ENCODE measurements at places on chromosomes 7 and 10.

DNA sequence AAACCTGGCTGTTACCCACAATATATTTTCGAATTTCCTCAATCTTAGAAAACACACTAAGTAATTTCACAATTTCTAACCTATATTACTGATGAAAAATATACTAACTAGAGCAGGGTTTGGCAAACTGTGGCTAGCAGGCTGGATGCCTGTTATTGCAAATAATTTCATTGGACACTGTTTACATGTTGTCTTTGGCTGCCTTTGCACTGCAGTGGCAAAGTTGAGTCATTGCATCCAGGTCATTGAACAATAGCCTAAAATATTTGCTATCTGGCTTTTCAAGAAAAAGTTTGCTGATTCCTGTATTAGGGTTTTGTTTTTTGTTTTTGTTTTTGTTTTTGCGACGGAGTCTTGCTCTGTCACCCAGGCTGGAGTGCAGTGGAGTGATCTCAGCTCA lies 47.2 kb downstream of the KIF11 start:
- no peak for DNase-seq

DNA sequence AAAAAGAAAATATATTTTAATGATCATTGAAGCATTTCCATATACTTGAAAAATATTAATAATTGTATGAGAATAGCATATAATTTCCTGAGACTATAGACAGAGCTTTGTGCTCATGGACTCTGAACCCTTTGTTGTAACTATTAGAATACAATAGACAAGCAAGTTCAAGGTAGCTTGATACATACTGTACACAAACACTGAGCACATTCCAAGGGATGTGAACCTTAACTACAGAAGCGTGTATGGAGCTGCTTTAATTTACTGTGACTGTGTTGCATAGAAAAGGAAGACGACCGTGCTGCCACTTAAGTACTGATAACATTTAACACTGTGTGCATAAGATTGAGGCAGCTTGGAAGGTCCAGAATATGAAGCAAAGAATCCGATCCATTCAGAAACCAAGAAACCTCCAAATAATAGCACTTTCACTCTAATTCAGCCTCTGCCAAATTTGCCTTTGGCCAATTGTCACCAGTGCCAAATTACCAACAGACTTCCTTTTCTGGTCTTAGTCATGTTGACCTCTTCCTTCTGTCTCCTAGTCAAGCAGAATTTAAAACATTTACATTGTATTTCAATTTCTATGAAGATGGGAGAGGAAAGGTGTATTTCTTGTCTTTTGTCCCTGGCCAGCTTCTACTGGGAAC lies 566.1 kb upstream of the GALNT17 start:
- DNase-seq = no peak

DNA sequence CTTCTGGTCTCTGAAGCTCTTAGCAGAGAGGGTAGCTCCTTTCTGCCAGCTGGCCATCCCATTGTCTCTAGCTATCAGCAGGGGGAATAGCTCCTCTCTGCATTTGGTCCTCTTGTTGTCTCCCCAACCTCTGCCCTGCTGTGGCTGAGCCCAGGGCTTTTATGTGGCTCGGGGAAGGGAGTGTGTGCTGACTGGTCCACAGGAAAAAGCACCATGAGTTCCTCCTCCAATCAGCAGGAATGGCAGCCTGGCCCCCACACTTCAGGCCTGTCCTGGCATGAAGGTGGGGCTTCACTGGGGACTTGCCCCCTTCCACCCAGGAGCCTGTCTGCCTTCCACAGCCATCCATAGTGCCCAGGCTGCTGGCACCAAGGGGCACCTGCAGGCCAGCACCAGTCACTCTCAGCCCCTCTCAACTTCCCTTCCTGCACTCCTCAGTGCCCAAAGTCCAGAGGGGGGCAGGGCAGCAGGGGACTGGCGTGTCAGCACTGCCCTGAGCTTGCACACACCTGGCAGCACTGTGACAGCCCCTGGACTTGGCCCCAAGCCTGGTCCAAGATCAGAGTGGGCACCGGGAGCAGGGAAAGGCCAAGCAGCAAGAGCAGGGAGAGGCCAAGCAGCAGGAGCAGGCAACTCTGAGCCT lies 36.2 kb downstream of the NOLC1 start:
- DNase-seq = no peak

GRCh38 chr10:132788180-132788830 lies 2.4 kb upstream of the NKX6-2 start:
- DNase-seq = no peak

GRCh38 chr7:47413526-47414341 lies 168.2 kb downstream of the TNS3 start:
- no peak for DNase-seq

- DNase-seq = no peak
These were observed 19.7 kb downstream of the SUFU start for GRCh38 chr10:102523250-102524029.

DNA sequence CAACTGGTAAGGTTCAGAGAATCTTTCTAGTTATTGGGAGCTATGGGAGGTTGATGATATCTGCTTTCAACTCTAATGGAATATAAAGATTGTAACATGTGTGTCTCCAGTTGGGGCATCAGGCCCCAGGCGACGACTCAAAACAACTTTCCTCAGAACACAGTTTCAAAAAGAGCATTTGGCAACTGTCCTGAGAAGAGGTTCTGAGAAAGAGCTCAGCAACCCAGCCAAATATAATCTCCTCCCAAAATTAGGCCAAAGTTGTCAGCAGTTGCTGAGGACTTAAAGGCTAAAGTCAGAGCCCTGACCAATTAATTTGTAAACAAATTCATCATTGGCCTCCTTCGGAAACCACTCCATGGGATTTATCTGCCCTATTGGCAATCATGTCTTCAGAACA lies 251.1 kb upstream of the NFE2L3 start:
- no peak for DNase-seq
